ENCODE measurements at places on chromosomes 5 and 9.

DNA sequence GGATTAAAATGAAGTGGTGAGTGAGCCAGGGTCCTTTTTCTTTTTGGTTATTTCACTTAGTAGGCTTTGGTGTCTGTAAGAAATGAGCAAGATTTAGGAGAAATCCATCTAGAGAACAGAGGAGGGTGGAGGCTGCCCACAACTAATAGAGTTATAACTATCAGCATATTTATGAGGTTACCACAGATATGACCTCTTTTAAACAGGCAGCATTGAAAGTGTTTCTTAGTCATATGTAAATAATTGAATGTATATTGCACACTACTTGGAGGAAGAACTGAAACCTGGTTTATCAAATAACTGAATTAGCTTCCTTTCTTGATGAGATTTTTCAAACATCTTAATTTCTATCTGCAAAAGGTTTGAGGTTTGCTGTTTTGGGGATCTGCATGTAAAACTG lies 483.1 kb upstream of the PIK3R1 start:
- DNase-seq = no peak

GRCh38 chr5:81391-82021 lies 10.5 kb upstream of the PLEKHG4B start:
- DNase-seq = no peak

DNA sequence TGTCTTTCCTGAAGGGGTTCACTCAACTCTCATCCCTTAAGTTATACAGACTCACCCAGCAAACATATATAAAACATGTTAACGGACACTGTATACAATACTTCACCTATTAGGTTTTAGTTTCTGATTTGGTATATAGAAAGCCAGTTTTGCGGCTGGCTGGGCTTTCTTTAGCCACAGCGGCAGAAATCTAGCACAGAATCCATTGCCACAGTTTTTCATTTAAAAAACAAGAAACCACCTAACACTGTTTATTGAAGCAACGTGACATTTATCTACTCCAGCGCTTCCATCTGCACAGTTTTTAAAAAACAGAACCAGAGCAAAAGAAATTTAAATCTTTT lies 67.3 kb downstream of the SNX30 start:
- no peak for DNase-seq

DNA sequence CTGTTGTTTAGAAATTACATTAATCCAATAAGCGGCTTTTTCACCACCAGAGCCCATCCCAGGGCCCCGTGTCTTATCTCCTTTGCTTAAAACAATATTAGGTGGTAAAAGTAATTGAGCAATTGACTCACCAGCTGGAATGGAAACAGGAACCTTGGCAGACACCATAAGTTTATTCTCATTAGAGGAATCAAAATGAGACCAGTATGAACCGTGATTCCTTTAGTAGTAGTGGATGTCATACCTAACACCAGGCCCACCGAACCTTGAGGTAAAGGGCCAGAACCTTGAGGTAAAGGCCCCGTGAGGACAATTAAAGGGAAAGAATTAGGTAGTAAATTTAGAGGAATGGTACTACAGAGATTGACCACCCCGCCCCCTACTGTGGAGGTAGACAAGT lies 16.5 kb downstream of the HSDL2 start:
- DNase-seq = no peak

GRCh38 chr9:108634204-108634603 lies 221.6 kb downstream of the ACTL7B start:
- DNase-seq = no peak

Measured in activated naive CD4-positive, alpha-beta T cell treated with anti-CD3 and anti-CD28 coated beads, Interleukin-2, amount 10 ng/mL, durations not matched to agents 7 days and 5 days (primary cell).